ENCODE measurements at places on chromosomes 3 and 15. TPM values are rescaled to one million over a fixed set of nuclear protein-coding genes. Genes with fewer than 3 reads are reported as not detected.

SLC24A5 gene
- not detected for total RNA-seq

CFAP100 gene
- 2.5 TPM for total RNA-seq

GOLGA8O gene
- under 0.01 TPM for total RNA-seq

CELSR3 gene
- total RNA-seq = 36.6 TPM

C3orf52 gene
- 0.25 TPM for total RNA-seq

KIF7 gene
- 4.4 TPM for total RNA-seq

ABI3BP gene
- total RNA-seq = 3.0 TPM

MEX3B gene
- total RNA-seq = 55.3 TPM

IMPDH2 gene
- 98.1 TPM for total RNA-seq

RTP4 gene
- not detected for total RNA-seq

CD96 gene
- total RNA-seq = 0.25 TPM

Data from temporal lobe (tissue), 4 donors.